NCI-H1694 treated with DMSO at 0.1 percent for 48 hours (cell line): ENCODE measurements at places on chromosomes 11 and 22.

- DNase-seq, result no peak
Observed at GRCh38 chr22:25548866-25549464, 15.5 kb upstream of the GRK3 start.

GRCh38 chr11:10770626-10771254 lies 19.7 kb downstream of the CTR9 start:
- DNase-seq, result peak; percentile 3

- DNase-seq, result no peak
Observed at GRCh38 chr22:30305519-30305905, 16.2 kb upstream of the CASTOR1 start.

- DNase-seq, result no peak
Observed at GRCh38 chr11:98561252-98561651, 459.5 kb upstream of the CNTN5 start.

DNA sequence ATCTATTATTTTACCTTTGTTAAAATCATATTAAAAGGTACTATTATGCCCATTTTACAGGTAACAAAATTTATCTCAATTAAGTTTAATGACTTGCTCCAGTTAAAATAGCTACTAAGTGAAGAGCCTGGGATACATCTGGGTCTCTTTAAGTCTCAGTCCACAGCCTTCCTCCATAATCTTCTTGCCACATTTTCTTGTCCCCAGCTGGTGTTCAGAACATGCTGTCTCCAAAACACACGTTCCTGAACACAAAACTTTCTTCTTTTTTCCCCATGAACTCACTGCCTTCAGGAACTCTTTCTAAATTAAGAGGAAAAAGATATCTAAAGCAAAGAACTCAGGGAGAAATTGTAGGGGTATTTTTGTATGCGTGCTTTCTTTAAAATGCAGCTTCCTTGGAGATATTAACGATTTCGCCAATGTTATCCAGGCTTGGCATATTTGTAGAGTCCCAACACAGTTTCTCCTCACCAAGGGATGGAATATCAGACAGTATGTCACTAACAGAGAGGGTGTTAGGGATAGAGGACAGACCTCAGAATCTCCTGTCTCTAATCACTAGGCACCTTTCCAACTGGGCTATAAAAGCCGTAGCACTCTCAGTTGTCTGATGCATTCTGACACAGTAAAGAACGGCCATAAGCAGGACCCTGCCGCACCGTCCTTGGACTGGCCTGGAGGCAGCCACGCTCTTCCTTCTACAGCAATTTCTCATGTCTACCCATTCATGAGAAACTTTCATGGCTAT lies 232.8 kb upstream of the BLID start:
- DNase-seq, result no peak

DNA sequence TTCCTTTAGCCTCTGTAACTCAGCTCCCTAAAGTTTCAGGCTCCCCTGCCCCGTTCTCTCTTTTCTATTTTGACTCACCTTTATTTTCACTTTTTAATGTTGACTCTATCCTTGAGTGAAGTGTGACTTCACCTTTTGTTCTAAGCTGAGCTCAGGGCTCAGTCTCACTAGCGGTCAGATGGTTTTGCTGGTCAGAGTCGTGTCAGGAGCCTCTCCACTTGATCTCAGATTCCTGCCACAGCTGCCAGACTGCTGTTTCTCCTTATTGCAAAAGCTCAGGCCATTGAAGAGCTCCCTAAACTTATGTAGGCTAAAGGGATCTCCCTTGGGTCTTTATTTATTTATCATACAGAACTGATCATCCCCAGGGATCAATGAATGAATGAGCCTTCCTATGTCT lies 13.7 kb upstream of the POU2AF2 start:
- no peak for DNase-seq

- DNase-seq, result peak; percentile 56
Observed at GRCh38 chr22:22410121-22410520, 98.4 kb downstream of the ZNF280B start.

- DNase-seq, result peak; percentile 8
Observed at GRCh38 chr11:61429346-61429690, 457 bp downstream of the CPSF7 start.

DNA sequence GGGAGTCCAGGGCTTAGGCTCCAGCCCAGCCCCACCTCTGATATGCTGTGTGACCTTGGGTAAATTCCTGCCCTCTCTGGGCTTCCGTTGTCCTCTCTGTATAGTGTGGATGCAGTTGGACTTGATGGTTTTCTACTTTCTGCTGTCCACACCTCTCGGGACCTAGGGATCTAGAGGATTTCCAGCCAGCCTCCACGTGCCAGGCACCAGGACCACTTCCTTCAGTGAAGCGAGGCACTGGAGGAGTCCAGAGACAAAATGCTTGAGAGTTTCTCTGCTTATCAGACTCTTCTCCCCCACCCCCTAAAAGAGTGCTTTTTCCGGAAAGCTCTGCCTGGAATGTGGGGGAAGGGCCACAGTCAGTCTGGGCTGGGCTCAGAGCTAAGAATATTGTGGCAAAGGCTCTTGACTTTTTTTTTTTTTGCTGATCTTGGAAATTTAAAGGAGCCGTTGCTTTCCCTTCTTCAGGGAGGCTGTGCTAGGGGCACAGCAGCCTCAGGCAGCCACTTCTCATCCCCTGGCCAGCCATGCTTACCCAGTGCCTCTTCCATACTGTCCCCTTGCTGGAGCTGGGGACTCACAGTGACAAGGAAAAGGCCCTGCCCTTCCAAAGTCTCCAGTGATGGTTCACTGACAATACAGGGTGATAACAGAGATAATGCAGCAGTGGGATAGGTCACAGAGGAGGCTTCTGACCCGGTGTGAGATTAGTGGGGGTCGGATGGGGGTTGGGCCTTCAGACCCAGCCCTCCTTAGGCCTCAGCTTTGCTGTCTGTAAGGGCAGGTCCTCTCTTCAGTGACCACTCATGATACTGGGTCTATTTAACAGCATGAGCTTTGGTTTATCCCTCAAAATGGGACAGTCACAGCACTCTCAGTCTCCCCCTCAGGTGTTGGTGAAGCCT lies 2.9 kb upstream of the SERPINH1 start:
- DNase-seq, result no peak

DNA sequence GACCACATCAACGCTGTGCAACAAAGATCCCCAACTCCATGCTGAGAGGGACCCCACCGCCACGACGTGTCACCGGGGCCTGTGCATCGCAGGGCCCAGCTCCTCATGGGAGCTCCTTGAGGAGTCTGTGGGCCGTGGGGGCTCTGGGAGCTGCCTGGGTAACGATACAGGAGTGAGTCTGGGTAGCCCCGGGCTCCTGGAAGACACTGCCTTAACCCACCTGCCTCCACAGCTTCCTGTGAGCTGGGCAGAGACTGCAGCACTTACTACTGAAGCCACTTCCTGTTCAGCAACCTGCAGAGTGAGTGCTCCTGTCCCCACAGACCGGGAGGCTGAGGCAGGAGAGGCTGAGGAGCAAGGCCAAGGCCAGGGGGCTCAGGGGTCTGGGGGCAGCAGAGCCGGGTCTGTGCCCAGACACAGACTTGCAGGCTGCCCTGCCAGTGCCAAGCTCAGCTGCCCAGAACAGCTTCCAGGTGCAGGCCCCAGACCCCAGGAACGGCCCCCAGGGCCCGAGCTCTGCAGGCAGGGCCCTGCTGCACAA lies 226.7 kb downstream of the BRD1 start:
- DNase-seq, result no peak

GRCh38 chr22:46908641-46909107 lies 146.2 kb downstream of the TBC1D22A start:
- DNase-seq, result no peak

DNA sequence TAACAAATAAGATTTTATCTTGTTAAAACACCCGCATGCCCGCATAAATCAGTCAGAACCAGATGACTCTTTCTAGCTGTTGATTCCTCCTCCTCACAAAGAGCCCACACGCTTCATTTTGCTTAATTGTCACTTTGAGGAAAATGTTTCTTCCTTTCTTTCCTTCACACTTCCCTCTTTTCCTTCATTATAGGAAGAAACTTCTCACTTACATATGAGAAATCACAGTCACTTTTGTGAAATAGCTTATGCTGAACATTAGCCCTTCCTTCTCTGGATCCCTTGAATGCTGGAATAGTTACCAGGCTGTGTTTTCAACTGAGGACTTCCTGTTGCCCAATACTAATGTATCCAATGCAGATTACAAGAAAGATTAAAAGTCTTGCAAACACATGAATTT lies 5.8 kb downstream of the MS4A6E start:
- no peak for DNase-seq

- no peak for DNase-seq
Observed at GRCh38 chr11:106021181-106021966, 666 bp downstream of the MSANTD4 start.

DNA sequence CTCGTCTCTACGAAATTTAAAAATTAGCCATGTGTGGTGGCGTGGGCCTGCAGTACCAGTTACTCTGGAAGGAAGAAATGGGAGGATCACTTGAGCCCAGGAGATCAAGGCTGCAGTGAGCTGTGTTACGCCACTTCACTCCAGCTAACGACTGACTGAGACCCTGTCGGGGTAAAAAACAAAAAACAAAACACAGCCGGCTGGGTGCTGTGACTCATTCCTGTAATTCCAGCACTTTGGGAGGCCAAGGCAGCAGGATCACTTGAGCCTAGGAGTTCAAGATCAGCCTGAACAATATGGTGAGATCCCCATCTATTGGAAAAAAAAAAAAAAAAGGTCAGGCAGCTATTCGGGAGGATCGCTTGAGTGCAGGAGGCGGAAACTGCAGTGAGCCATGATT lies 2.4 kb downstream of the PAFAH1B2 start:
- no peak for DNase-seq

DNA sequence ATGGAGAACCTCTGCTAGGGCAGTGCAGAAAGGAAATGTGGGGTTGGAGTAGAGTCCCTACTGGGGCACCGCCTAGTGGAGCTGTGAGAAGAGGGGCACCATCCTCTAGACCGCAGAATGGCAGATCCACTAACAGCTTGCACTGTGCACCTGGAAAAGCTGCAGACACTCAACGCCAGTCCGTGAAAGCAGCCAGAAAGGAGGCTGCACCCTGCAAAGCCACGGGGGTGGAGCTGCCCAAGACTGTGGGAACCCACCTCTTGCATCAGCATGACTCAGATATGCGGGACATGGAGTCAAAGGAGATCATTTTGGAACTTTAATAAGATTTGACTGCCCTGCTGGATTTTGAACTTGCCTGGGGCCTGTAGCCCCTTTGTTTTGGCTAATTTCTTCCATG lies 8.7 kb downstream of the TSKU start:
- no peak for DNase-seq
